ENCODE measurements at places on chromosomes 16 and 17.
A peak's percentile ranks its signal among the peaks of the same experiment; 100 is the strongest.

DNA sequence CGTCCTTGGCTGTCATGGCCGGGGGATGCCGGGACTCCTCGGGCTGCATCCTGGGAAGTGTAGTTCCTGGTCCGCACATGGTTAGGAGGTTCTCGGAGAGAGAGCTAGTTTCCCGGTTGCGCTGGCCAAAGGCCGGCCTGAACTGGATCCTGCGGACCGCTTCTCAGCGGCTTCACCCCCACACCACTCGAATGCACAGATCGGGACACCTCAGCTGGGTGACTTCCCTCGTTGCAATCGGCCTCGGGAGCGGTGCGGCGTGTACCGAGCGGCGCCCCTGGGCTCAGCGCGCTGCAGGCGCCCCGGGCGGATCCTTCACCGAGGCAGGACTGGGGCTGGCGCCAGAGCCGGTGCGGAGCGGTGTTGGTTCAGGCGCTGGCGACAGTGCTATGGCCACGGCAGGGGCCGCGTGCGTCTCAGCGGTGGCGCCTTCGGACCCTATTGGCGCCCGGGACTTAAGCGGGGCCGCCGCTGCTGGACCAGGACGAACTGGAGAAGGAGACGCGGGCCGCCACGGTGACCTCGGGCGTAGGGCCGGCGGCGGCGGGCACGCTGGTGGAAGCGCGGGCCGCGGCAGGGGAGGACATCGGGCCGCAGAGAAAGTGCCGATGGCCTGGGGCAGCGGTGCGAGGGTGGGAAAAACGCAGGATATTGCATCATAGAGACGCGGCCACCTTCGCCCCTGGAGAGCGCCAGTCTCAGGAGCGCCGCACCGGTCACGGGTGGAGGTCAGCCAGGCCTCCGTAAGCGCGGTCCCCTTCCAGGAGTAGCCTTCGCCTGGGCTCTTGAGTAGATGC lies 11.4 kb downstream of the ZNF629 start:
- peak; percentile 93 for DNase-seq

DNA sequence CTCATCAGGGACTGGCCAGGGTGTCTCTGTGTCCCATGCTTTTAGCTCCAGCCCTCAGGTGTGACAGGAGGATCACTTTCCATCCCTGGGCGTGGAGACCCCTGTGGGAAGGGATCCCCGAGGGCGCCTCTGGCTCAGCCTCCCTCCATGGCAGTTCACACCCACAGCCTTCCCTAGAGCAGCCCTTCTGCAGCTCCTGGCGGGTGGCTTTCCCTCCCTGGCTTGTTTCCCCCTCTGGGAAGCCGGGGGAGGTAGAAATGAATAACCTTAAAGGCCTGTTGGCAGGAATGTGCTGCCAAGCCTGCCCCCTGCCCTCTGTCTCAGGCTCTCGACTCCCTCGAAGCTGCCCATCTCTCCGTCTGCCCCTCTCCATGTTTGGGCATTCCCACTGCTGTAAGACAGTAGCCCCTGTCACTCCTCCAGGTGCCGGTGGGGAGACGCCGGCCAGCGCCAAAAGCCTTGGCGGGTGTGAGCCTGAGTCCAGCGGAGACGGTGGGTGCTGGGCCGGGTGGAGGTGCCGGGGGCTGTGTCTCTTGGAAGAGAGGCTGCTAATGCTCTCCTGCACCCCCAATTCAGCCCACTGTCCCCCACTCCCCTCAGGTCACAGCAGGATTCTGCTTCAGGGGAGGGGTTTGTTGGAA lies 2.1 kb upstream of the ATP2A1 start:
- no peak for DNase-seq

DNA sequence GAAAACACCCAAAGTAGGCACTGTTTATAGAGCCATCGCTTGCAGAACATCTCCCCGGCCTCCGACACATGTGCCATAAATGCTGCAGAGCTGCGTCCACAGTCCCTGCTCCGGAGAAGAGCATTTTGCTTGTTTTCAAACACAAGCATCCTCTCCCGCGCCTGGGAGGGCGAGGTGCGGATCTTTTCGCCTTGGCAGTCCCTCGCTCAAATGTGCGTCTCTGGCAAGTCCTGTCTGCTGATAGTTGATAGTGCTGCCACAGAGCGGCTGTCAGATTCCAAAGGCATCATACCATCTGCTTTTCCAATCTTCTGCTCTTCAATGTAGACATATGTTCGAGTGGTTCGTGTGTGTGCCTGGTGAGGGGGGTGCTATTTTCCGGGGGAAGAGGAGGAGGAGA lies 603.7 kb downstream of the MAF start:
- DNase-seq: no peak

GRCh38 chr17:47702391-47702995 lies 8.5 kb downstream of the TBKBP1 start:
- no peak for DNase-seq

DNA sequence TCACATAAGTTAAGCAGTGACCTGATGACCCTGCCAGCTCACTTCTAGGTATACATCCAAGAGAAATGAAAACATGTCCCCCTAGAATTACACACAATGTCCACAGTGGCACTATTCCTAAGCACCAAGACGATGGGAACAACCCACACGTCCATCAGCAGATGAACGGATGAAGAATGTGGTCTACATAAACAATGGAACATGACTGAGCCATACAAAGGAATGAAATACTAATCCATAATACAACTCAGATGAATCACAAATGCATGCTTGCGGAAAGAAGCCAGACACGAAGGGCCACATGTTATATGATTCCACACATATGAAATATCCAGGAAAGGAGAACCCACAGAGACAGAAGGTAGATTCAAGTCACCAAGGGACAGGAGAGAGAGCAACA lies 17.4 kb downstream of the USP22 start:
- no peak for DNase-seq

DNA sequence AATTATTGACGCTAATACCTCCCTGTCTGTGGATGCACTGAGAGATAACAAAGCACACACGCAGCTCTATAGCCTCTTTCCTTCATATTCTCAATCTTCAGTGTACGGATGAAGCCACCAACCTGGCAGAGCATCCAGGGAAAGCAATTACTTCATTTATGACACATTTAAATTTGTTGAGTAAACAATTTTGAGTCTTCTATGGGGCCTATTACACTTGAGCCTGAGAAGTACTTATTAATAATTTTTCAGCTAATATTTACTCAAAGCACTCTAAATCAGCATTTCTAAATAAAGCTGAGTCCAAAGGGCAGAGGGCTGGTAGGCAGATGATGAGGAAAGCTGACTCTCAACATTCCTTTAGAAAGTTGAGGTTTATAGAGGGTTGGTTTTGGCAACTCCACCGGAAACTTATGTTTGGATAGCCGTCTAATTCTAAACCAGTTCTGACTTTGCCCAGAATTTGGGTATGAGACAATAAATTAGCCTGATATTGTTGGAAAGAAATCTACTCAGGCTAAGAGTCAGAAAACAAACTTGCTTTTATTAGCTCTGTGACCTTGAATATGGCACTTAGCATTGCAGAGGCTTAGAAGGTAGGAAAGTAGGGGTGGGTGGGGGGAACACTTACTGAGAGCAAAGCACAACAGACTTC lies 643.5 kb downstream of the CDH11 start:
- peak; percentile 86 for DNase-seq

GRCh38 chr16:87762620-87763019 lies 3.2 kb downstream of the KLHDC4 start:
- no peak for DNase-seq

DNA sequence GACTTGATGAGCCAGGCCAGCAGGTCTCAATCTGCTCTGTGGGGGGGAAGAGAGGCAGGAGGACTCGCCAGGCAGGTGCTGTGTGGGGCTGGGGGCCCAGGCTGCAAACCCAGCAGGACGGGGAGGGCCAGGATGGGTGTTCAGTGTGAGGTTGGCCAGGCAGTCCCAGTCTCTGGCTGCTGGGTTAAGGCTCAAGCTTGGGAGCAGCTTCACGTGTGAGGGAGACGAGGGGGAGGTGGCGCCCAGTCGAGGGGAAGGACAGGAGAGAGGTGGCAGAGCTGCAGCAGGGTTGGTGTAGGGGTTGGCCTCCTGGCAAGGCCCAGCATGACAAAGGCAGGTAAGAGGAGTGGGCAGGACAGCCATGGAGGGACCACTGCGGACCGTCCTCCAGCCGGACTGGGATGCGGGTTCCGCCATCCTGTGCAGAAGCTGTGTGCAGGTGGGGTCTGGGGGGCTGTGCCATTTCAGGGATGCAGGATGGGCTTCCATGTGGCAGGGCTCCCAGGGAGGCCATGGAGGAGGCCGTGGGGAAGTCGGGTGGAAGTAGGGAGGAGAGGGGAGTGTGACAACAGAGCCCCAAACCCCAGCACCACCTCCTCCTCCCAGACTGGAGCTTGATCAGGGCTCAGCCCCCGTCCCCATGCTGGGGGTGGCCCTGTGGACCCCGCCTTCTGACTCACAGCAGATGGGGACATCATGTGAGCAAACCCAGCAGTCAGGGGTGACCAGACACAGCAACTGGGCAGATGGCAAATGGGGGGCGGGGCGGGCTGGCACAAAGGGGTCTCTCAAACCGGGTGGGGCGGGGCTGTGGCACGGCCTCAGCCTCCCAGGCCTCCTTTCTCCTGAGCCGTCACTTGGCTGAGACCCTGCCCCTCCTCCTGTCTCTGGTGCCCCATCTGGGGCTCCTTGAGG lies 2.8 kb downstream of the ADGRG1 start:
- no peak for DNase-seq

GRCh38 chr17:74739227-74739831 lies 2.3 kb downstream of the RAB37 start:
- DNase-seq: no peak

DNA sequence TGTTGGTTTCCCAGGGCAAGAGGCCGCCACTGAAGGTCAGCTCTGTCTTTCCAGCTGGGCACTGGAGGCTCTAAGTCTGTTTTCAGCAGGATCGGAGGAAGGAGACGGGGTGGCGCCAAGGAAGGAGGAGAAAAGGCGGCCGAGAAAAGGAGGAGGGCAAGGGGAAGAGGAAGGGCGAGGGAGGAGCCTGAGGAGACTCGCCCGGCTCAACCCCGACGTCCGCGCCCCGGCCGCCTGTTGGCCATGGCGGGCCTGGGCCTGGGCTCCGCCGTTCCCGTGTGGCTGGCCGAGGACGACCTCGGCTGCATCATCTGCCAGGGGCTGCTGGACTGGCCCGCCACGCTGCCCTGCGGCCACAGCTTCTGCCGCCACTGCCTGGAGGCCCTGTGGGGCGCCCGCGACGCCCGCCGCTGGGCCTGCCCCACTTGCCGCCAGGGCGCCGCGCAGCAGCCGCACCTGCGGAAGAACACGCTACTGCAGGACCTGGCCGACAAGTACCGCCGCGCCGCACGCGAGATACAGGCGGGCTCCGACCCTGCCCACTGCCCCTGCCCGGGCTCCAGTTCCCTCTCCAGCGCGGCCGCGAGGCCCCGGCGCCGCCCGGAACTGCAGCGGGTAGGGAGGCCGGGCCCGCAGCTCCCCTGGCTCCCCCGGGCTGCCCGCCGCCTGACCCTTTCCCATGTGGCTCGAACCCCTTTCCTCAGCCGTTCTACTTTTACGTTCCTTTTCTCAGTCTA lies at the start of gene RNF135:
RNF135 (plus strand) TSS at position 209 of the 737 bp plus-strand sequence; CDS start at position 244, 35 bp downstream.
- DNase-seq: peak; percentile 97

DNA sequence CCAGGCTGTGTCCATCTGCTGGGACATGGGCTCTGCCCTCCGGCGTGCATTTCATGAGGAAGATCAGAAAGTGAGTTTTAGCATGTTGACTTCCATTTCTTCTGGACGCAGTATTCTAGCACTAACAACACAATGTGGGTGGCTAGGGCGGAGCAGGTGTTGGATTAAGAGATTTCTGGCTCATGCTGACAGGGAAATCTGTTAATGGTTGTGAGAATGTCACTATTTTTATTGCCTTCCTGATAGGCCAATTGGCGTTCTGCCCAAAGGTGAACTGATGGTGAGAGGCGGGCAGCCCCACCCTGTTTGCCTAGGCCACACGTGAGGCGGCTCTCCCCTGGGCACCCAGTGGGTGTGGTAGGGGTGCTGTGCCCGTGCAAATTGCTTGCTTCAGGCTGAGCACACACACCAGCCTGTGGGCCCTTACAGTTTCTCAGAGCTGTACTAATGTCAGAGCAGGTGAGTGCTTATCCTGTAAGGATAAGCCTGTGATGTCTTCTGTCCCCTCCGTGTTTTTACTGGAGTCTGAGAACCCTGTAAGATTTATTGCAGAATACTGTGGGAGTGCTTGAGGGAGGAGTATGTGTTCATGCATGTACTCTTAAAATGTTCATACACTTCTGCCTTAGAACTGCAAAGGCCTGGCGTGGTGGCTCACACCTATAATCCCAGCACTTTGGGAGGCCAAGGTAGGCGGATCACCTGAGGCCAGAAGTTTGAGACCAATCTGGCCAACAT lies 30.9 kb downstream of the PGS1 start:
- no peak for DNase-seq

GRCh38 chr17:79627184-79627765 lies 16.4 kb upstream of the RBFOX3 start:
- no peak for DNase-seq

GRCh38 chr17:81659038-81659437 lies 2.7 kb upstream of the PDE6G start:
- no peak for DNase-seq

DNA sequence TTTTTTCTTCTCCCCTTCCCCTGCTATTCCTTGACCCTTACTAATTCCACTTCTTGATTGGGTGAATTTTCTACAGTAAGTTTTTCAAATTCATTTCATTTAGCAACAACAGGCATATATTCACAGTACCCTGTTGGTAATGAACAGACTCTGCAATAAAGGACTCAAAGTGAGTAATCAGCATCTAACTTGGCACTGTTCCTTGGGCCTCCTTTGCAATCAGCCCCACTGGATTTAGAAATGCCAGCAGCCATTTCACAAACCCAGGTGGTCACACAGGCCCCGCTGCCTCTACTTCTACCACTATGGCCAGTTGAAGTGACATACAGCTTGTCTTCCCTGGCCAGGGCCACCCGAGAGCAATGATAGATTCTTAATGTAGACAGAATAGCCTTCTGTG lies 113.8 kb downstream of the CYB561 start:
- DNase-seq: no peak

DNA sequence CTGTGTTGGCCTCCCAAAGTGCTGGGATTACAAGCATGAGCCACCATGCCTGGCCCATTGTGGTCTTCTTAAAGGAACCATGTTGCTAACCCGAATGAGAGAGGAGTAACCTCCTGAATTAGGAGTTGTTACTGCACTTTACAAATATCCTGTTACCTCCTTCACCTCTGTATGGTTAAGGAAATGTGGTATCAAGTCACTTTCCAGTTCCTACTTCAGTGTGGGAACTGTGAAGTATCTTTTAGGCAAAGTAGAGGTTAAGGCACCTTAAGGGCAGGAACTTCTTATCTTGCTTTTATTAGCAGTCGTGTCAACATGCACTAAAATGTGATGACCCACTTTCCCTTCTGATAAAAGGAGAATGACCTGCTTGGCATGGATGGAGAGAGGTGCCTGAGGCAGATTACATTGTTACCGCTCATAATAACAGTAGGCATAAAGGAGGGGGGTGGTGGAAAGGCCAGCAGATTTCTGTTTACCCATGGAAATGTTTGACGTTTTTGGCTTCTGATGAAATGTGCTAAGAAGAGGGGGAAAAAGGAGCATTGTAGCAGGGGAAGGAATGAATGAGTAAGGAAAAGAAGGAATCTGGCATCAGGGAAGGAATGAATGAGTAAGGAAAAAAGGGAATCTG lies 28.5 kb downstream of the FTO start:
- DNase-seq: no peak

Measured in umbilical cord (tissue), 2 donors.